ENCODE measurements at places on chromosomes 7 and 10.
A peak's percentile ranks its signal among the peaks of the same experiment; 100 is the strongest.

DNA sequence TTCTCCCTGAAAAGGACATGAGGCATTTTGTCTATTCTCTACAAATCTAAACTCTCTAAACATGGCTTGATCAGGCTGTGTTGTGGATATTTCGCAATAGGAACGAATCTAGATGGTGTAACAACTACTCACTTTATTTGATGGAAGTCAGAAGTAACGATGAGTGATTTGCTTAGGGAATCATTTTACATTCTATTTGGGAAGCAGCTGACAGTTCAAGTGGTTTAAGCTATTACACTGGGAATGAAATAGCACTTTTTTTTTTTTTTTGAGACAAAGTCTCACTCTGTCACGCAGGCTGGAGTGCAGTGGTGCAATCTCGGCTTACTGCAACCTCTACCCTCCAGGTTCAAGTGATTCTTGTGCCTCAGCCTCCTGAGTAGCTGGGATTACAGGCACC, 44.1 kb downstream of the NPY start:
- no peak for DNase-seq

DNA sequence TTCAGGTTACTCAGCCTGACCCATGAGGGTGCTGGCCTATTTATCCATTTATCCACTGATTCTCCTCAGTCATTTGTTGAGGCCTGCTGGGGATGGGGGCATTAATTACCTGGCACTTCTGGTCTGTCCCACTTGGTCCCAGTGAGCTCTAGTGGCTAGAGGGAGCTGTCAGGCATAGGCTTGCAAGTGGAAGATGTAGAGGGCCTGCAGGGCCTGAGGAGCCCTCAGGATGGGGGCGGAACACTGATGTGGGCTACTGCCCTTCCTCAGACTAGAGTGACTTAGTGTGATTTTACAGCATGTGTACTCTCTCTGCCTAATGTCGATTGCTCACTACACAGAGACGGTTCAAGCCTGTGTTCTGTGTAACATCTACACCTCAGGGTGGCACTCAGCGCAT, 45.3 kb downstream of the TMEM178B start:
- DNase-seq, result no peak

GRCh38 chr7:18384491-18385143, 110.9 kb upstream of the HDAC9 start:
- no peak for DNase-seq

DNA sequence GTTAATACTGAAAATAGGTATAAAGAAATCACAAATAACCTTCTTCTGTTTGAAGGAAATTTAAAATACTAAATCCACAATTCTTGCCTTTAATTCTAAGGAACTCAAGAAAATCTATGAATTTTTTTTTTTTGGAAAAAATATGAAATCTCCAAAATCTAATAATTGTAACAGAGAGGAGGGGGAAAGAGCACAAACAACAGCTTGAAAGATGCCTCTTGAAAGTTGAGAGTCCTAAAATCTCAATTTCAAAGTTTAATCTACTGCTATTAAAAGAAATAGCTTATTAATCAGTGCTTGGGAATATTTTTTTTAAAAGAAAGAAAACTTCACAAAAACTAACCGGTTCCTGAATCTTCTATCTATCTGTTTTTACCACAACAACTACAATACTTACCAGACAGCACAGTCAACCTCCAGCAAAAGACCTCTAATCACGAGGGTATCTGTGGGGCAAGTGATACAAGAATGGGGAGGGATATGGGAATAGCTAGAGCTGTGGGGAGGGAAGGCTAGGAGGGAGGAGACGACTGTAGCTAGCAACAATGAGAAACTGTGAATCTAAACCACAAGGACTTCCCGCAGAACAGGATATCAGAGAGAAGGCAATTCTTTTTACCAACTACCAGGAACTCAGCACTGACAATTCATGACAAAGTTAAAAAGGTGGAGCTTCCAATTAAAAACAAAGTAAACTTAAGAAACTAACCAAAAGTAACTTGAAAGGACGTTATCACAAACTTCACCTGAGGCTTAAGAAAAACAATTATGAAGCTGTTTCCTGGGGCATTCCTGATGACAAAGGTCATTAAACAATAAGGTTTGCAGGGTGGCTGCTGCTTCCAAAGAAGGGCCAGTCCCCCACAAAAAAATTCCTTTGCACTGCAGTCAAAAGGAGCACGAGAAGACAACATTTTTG, at the start of gene USP54:
TSS of gene USP54 (minus strand) at position 462 of the 919 bp plus-strand sequence. CDS start 15,684 bp downstream, outside the sequence.
- DNase-seq, result no peak

GRCh38 chr7:51006483-51007235, 224.0 kb upstream of the GRB10 start:
- DNase-seq, result no peak

- DNase-seq, result peak; percentile 14
Observed at GRCh38 chr10:132713421-132714095, 72.4 kb downstream of the NKX6-2 start.

GRCh38 chr7:157502701-157503111, 165.9 kb downstream of the DNAJB6 start:
- DNase-seq, result no peak

DNA sequence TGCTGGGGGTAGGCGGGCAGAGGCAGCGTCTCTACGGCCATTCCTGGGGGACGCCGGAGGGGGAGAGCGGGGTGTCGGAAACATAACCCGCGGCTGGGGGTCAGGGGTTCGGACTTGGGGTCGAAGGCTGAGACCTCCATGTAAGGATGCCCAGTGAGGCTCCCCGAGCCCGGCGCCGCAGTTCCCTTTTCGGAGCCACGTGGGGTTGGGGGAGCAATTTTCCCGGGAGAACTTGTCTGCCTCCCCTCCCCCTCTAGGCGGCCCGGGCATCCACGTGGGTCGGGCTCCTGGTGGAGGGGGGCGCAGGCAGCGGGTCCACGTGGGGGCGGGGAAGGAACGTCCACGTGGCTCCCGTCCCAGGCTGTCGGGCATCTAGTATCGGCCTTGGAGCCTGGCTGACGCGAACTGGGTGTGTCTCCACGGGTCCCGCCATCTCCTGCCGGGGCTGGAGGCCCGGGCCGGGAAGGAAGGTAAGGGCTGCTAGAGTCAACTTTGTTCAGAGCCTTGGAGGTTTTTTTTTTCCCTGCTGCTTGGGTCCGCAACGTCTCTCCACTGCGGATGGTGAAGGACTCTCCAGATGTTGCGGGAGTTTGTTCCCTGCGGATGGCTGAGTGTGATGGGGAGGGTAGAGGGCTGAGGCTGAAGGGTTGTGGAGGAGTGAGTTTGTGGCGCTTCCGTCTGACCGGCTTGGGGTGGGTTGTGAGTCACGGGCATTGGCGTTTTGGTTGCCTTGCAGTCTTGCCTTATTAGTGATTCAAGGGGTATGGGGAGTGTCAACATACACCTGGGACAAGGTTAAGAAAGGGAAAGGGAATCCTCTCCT, 744 bp downstream of the PPRC1 start:
- peak; percentile 81 for DNase-seq

GRCh38 chr10:1123198-1123597, 67.0 kb downstream of the WDR37 start:
- DNase-seq, result no peak

- no peak for DNase-seq
Observed at GRCh38 chr7:29143751-29144150, 2.6 kb downstream of the CPVL start.

- no peak for DNase-seq
Observed at GRCh38 chr10:6877336-6877721, 297.3 kb upstream of the PRKCQ start.

- DNase-seq, result no peak
Observed at GRCh38 chr7:99788554-99788953, 4.6 kb upstream of the CYP3A4 start.

DNA sequence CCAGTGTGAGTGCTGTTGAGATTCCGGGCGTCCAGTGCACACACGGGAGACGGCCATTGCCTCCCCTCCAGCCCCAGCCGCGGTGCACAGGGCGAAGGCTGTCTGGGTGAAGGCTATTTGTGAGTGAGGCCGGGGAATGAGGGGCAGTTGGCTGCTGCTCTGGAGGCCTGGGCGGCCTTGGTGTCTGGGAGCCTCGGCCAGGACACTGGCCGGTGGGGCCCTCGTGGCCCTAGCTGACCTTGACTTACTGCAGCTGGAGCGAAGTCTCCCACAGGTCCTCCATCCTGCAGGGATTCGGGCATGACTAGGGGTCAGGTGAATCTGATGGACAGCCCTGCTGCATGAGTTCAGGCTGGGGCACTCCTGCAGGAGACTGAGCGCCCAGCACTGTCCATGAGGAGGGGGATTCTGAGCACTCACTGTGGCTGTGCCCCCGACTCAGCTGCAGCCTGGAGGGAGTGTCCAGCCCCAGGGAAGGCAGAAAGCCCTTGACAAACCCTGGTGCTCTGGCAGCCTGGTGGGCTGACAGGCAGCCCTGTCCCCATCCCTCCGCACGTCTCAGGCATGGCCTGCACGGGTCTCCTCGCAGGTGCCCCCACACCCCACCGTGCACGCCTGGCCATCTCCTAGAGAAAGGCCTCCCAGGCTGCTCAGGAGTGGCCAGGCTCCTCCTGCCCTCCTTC, 52.7 kb upstream of the FAM20C start:
- DNase-seq, result no peak

DNA sequence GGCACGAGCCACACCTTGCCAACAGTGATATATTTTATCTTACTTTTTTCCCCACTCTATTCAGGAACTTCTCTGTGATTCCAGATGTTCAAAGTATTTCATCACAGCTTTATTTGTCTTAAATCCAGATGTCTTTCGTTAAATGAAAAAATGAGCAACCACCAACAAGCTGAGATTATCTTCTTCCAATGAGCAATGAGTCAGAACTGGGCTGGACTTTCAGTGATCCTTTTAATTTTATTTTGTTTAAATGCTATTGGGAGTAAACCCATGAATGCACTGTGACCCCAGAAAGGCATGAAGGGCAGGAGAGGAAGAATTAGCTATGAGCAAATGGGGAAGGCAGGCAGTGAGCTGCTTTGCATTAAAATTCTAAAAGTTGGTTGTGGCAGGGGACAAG, 77.6 kb upstream of the IMMP2L start:
- no peak for DNase-seq

- no peak for DNase-seq
Observed at GRCh38 chr10:52883996-52884871, 111.7 kb upstream of the MBL2 start.

DNA sequence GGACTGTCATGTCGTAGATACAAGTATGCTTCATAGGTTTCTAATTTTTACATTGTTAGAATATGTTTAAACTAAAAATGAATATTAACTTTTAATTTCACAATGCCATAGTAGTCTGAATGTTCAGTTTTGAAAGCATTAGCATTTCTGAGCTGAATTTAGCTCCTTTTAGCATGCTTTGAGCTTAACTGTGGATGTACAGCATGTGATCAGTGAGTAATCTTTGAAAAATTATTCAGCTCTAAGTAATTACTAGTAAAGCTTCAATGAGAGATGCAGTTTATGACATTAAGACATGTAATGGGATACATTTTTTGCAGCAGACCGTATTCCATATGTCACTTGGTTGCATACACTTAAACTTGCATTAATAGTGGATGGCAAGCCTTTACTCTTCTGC, 114.1 kb upstream of the WNT16 start:
- no peak for DNase-seq

- no peak for DNase-seq
Observed at GRCh38 chr10:17506390-17506789, 52.0 kb upstream of the ST8SIA6 start.

DNA sequence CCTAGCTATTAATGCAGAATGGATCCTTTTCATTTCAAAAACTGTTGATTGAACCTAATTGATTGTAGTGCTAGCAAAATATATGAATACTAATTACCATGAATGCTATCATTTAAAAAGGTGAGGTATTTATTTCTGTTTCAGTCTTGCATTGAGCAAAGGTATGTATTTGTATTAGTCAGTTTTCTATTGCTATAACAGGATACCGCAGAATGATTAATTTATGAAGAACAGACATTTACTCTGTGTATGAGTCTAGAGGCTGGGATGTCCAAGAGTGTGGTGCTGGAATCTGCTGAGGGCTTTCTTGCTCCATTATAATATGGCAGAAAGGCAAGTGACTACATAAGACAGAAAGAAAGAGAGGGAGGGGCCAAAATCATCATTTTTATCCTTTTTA, 199.2 kb downstream of the KIF20B start:
- no peak for DNase-seq

- no peak for DNase-seq
Observed at GRCh38 chr7:121515630-121516401, 119.7 kb upstream of the FAM3C start.

DNA sequence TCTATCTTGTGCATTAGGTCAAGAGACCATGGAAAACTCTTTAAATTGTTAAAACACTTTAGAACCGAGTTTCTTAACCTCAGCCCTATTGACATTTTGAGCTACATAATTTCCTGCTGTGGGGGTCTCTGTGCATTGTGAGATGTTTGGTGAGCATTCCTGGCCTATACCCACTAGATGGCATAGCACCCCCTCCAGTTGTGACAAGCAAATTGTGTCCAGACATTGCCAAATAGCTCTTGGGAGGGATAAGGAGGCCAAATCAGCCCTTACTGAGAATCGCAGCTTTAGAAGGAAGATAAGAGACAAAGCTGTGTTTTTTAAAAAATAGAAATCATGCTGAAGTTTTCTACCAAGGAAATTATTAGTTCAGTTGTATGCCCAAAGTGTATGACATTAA, 1158.5 kb upstream of the C7orf33 start:
- no peak for DNase-seq

DNA sequence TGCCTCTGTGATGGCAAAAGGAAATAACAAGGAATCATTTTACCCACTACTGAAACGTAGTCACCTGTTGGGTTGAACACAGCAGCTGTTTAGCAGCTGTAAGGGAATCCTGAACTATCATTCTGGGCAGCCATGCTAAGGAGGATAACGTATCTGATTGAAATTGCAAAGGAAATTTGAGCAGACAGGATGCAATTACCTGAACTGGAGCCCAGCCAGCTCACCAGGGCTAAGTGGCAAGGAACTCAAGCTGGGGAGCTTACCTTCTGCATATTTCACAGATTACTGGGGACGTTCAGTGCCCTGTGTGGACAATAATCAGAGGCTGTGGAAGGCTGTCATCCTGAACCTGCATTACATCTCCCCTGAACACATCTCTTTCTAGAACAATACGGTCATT, 650.5 kb downstream of the SORCS3 start:
- no peak for DNase-seq

DNA sequence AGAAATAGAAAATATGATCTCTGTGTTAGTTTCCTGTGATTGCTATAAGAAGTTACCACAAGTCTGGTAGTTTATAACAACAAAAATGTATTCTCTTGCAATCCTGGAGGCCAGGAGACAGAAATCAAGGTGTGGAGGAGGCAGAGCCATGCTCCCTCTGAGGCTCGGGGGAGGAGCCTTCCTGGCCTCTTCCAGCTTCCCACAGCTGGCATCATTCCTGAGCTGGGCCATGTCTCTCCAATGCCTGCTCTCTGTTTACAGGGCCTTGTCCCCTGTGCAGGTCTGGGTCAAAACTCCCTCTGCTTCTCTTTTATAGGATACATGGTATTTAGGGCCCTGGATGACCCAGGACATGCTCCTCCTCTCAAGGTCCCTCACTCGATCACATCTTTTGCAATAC, 81.3 kb upstream of the RET start:
- no peak for DNase-seq

DNA sequence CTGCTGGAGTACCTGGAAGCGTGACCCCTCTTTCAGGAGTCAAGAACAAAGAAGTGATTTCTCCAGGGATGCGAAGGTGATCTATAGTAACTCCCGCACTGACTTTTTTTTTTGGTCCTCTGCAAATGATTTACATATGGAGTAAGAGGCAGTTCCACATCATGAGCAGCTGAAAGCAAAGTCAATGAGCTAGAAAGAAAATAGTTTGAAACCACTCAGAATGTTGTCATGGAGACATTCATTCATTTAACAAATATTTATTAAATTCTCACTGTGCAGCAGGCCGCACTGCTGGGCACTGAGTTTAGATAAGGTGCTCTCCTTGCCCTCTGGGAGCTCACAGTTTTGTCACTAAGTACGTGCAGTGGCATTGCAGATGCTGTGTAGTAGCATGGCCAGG, 206.7 kb downstream of the CAMK1D start:
- no peak for DNase-seq

- no peak for DNase-seq
Observed at GRCh38 chr10:93281367-93281720, 200.8 kb downstream of the MYOF start.
